Endothelial cell of umbilical vein (primary cell): ENCODE measurements at places on chromosomes 4 and X. TPM values are rescaled to one million over a fixed set of nuclear protein-coding genes. Genes with fewer than 3 reads are reported as not detected.

- DNase-seq: no peak
These were observed 39.7 kb downstream of the MSN start for GRCh38 chrX:65707151-65707550.

GRCh38 chr4:45554423-45554822, 569.4 kb downstream of the GABRG1 start:
- no peak for DNase-seq

GRCh38 chr4:140556372-140557085, 12.2 kb downstream of the UCP1 start:
- no peak for DNase-seq

DNA sequence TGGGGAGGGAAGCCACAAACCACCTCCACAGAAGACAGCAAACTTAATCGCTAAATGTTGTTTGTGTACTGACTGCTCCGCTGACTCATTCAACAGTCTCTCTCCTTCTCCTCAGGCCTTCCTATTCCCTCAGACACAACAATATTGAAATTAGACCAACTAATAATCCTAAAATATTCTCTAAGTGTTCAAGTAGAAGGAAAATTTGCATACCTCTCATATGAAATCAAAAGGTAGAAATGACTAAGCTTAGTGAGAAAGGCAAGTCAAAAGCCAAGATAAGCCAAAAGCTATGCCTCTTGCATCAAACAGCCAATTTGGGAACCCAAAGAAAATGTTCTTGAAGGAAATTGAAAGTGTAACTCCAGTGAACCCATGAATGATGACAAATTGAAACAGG, 75.7 kb upstream of the ARHGAP24 start:
- no peak for DNase-seq

The HSD17B10 gene
- 81.4 and 82.3 TPM in 2 replicates for total RNA-seq

- DNase-seq: no peak
These were observed 47.9 kb upstream of the PGRMC2 start for GRCh38 chr4:128335541-128335940.

DNA sequence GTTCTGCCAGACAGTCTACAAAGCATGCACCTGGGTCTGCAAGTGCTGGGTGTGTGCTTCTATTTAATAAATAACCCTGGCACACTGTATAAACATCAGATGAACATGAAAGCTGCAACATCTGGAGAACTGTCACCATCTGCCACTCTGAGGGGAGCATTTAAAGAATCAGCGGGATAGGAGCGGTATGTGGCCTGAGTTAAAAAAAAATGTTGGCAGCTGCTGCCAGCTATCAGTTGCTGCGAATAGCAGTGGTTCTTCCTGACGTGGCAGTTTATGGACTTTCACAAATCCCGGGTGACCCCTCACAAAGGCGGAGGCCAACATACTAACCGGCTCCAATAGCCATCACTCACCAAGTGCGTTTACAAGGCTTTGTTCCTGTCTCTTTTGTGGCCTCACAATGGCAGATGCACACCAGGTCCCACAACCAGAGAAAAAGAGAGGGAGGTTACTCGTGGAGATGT, 95.1 kb downstream of the RASL11B start:
- no peak for DNase-seq

GRCh38 chr4:158371158-158371557, 150.5 kb upstream of the RXFP1 start:
- peak; percentile 66 for DNase-seq
